Stimulated activated CD8-positive, alpha-beta memory T cell treated with anti-CD3 and anti-CD28 coated beads, Interleukin-2, amount 100 ng/mL, for 48 hours (primary cell): ENCODE measurements at places on chromosomes 16 and 17.

- DNase-seq = no peak
Measured at GRCh38 chr16:56945847-56946527, 14.0 kb downstream of the HERPUD1 start.

GRCh38 chr17:79980246-79981043 lies 55.2 kb downstream of the TBC1D16 start:
- DNase-seq = no peak

DNA sequence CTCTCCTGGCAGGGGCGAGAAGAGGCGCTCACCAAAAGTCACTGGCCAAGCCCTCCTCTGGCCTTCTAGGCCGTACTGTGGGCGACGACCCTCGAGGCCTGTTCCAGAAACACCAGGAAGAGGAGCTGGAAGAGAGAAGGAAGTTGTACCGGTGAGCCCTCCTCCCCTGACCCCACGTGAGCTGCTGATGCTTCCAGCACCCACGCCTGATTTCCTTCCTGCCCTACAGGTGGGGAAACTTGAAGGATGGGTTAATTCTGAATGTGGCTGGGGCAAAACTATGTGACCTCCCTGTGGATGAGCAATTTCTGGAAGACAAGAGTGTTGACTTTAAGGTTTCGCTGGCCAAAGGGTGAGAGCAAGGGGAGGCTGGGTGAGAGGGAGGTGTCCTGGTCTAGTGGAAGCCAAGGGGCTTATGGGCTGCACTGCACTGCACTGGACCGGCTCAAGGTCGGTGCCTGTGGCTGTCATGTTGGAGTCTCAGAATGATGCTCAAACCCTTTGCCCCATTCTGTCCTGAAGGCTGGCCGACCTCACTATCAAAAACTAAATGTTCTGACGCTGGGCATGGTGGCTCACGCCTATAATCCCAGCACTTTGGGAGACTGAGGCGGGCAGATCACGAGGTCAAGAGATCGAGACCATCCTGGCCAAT lies 6.2 kb downstream of the C17orf100 start:
- DNase-seq = no peak

GRCh38 chr17:58528443-58528842 lies 14.0 kb upstream of the MTMR4 start:
- no peak for DNase-seq

DNA sequence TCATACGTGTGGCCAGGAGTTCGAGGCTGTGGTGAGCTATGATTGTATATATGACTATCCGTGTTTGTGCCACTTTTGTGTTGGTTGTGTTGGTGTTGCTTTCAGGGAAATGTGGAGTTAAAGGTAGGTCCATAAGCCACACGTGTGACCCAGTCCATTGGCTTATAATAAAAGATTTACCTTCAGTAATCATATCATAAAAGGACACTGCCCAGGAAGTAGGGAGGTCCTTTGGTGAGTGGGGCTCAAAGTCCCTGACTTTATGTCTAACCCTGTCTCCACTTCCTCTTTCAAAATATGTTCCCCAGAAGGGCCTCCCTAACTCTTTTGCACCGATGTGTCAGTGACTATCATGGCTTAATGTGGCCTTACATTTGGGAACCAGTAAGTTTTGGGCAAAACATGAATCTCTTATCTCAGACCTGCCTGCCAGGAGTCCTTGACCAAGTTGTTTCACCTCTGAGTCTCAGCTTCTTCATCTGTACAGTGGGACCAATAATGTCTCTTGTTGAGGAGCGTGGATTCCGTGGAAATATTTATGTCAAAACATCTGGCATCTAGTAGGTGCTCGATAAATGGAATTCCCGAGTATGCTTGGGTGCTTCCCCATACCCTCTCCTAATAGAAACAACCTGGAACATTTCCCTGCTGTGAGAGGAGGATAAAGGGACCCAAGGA lies 4.8 kb downstream of the TNP2 start:
- DNase-seq = no peak

DNA sequence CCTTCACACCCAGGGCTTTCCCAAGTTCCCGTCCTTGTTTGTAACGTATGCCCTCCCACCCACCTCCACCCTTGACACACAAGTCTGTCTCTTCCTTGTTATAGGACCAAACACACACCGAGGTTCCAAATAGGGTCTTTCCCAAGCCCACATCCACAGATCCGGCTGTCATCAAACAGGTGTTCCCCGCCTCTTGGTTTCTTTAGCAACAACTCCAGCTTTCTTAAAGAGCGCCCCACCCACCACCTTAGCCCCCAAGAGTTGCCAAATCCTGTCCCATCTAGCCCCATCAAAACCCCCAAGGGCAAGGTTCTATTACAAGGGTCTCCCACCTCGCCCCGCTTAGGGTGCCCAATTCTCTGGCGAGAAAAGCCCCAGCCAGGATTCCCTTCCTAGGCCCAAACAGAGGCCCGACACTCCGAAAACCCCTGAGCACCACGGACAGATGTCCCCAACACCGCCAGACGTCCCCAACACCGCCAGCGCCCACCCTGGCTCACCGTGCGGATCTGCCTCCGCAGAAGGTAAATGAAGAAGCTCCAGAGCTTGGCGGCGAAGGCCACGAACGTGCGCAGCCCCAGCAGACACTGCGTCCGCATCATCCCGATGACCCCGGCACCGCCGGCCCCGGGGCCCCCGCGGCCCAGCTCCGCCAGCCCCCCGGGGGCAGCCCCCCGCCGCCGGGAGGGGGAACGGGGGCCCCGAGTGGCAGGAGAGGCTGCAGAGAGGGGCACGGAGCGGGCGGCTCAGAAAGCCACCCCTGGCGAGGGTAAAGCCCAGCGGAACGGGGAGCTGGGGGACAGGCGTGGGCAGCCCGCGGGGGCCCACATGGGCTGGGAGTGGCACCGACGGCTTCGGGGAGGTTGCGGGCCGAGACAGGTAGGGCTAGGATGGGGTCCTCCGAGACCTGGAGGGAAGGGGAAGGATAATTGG lies 573 bp downstream of the CTDNEP1 start:
- DNase-seq = no peak

DNA sequence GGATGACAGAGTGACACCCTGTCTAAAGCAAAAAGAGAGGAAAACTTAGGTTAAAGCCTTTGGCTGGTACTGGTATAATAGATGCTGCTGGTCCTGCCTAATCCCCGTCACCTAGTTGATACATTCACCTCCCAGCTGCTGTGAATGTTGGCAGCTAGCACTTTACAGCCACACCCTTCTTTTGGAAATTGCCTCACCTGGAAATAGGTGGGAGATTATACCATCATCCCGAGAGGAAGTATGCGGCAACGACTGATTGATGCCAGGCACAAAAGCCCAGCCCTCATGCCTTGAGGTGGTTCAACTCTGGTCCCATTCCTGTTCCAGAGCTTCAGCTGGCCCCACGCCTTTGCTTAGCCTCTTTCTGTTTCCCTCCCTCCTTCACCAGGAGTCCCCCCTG lies 53.2 kb upstream of the SIAH1 start:
- DNase-seq = no peak

GRCh38 chr17:2418572-2418971 lies 17.7 kb upstream of the MNT start:
- no peak for DNase-seq

GRCh38 chr16:88317613-88317965 lies 65.2 kb upstream of the ZNF469 start:
- DNase-seq = no peak

DNA sequence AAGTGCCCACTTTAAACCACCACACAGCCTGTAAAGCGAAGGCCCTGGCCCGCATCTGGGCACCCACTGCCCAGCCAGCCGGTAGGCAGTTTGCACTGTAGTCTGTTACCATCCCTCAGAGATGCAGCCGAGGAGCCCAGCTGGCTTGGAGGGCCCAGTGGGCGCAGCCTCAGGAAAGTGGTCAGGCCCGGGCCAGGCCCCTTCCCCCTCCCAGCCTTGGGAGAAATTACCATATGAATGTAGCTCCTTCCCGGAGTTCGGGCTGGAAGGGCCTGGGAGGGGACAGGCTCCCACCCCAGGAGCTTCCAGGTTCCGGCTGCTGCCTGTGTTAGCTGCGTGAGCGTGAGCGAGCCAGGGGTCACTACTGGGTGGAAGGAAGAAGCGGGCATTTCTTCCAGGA lies 325.4 kb downstream of the SEC14L1 start:
- DNase-seq = no peak

GRCh38 chr17:40443196-40443987 lies at the start of gene IGFBP4:
TSS of gene IGFBP4 (plus strand) at chr17:40443450. CDS start at chr17:40443736, 286 bp downstream.
- peak; percentile 56 for DNase-seq

DNA sequence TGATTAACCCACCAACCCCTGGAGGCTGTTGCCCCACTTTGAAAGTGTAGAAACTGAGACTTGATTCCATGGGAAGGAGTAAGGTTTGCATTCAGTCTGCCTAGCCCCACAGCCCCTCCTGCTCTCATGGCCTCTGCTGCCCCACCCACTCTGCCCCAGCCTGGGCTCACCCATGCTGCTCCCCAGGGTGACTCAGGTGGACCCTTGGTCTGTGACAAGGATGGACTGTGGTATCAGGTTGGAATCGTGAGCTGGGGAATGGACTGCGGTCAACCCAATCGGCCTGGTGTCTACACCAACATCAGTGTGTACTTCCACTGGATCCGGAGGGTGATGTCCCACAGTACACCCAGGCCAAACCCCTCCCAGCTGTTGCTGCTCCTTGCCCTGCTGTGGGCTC lies 6.5 kb downstream of the PRSS41 start:
- no peak for DNase-seq

GRCh38 chr16:56921571-56921970 lies 10.4 kb upstream of the HERPUD1 start:
- no peak for DNase-seq
